ENCODE measurements at places on chromosomes 16 and 17.

GRCh38 chr17:67194134-67194533, 50.9 kb downstream of the HELZ start:
- no peak for DNase-seq

DNA sequence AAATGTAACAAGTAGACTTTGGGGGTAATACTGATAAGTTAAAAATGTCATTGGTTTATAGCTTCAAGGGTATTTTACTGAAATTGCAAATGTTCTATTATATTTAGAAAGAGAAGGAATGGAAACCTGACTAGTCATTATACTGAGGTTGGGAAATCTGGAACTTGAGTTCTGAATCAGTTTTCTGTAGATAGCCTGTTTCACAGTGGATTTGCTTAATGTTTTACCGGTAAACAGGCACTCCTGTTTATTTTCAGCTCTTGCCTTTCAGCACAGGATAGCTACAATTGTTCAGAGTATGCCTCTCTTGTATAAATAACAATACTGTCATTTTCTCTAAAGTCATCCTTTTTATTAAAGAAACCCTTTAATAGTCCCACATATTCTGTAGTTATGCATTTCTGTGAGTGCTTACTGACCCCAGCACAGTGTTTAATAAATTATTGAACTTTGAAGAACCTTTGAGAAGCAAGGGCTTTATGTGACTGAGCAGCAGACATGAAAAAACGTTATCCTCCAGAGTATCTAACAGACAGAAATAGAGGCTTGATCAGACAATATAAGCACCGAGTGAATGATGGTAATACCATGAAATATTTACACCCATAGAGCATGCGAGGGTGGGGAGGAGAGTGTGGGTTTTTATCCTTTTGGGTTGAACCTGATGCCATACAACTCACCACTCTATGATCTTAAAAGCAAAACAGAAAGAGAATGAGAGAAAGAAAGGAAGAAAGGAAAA, 58.2 kb downstream of the FTO start:
- no peak for DNase-seq

- no peak for DNase-seq
Measured at GRCh38 chr17:69134112-69134511, 7.6 kb downstream of the ABCA6 start.

DNA sequence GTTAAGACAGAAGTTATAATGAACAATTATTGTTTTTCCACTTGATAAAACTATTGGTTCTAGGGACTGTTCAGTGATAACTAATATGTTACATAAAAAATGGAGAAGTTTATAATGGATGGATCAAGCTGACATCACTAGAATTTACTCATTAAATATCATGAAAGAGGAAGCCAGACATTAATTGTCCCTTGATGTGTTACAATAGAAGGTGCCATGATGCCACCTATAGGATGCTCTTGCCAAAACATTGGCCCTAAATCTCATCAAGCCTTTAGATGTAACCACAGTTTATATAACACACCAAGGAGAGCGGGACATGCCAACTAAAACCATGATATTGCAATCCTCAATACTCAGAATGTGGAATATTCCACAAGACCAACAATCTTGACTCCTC, 147.9 kb upstream of the MON1B start:
- DNase-seq: no peak

GRCh38 chr17:50955160-50955559, 89.0 kb upstream of the TOB1 start:
- DNase-seq: no peak

DNA sequence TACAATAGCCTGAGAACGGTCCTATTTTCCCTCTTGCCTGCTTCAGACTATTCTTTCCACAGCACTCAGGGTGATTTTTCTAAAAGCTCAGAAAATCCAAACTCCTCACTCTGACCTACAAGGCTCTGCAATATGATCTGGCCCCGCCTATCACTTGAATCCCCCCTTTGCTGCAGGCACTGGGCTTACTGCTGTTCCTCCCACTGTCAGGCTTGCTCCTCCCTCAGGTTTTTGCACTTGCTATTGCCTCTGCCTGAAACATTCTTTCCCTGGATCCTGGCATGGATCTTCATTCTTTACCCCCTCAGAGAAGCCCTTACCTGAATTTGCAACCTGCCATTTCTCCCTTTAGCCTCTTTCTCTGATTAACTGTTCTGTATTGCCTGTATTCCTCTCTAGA, 52.3 kb downstream of the RPGRIP1L start:
- no peak for DNase-seq

DNA sequence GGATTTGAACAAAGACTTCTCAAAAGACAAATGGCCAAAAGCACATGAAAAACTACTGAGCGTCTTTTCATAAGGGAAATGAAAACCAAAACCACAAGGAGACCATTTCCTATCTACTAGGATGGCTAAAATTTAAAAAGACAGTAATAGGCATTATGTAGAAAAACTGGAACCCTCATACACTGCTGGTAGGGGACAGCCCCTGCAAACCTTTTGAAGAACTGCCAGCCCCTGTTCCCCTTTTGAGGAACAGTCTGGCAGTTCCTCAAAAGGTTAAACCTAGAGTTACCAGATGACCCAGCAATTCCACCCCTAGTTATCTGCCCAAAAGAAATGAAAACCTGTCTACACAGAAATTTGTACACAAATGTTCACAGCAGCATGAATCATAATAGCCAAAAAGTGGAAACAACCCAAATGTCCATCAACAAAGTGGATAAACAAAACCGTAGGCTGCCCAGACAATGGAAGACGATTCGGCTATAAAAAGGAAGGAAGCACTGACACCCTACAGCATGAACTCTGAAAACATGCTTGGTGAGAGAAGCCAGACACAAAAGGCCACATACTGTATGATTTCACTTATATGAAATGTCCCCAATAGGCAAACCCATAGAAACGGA, 22.9 kb downstream of the CDIP1 start:
- no peak for DNase-seq
